ENCODE measurements at places on chromosomes 3 and 15.

DNA sequence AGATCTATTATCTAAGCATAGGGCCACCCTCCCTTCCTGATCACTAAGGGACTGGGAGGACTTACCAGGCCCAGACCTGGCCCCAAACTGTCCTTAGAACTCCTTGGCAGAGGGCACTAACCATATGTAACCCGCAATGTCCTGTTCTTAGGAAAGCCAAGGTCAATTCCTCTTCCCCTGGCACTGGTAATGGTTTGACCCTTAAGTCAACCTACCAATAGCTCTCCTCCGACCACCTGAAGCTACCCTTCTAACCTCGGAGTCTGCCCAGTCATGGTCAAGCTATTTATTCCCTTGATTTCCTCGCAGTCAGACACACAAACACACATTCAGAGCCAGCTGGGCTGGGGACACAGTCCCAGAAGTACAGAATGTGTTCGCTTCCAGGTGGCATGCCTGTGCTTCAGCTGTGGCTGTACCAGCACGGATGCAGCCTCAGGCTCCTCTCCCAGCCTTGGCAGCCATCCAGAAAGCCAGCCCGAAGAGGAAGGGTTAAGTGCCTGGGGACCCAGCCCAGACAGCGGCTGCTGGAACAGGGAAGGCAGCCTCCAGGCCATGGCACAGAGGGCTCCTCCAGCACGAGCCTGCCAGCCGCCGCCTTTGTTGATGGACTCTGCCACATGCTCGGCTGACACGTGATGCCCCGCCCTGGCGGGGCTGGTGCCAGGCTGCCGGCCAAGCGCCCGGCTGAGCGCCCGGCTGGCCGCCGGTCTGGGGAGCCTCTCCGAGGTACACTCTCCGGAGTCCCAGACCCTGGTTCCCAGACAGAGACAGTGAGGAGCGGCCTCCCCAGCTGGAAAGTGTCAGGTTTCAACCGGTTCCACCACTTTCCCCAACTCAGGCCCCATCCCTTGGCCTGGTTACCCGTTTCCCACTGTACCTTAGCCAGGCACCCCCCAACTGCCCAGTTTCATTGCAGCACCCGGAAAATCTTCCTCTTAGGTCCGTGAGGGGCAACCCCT is 5.5 kb downstream of the BMF start:
- no peak for DNase-seq

DNA sequence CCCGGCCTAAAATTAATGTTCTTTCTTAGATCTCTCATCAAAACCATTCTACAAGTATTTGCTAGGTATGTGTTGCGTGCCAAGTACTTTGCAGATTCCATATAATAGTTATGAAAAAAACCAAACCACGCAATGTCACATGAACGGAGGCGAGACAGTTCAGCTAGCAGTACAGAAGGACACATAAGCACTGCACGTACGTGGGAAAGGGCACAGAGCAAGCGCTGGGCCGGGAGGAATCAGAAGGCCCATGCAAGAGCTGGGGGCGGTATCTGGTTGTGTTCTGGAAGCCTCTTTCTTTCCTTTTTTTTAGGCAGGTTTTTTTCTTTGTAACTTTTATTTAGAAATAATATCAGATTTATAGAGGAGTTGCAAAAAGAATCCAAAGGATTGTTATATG is 11.3 kb downstream of the PDIA5 start:
- no peak for DNase-seq

DNA sequence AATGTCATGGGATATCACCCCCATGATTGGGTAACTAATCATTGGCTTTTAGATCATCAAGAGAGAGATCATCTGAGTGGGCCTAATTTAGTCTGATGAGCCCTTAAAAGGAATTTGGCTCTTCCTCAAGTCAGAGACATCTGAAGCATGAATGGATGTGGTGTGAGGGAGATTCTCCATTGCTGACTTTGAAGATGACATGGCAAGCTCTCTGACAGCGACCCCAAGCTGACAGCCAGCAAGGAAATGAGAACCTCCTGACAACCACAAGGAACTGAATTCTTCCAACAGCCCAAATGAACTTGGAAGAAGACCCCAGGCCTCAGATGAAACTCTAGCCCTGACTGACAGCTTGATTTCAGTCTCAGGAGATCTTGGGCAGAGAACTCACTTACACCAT is 108.4 kb upstream of the SPATA12 start:
- DNase-seq: no peak

- no peak for DNase-seq
Observed at GRCh38 chr15:83061680-83062079, 5.4 kb downstream of the BTBD1 start.

DNA sequence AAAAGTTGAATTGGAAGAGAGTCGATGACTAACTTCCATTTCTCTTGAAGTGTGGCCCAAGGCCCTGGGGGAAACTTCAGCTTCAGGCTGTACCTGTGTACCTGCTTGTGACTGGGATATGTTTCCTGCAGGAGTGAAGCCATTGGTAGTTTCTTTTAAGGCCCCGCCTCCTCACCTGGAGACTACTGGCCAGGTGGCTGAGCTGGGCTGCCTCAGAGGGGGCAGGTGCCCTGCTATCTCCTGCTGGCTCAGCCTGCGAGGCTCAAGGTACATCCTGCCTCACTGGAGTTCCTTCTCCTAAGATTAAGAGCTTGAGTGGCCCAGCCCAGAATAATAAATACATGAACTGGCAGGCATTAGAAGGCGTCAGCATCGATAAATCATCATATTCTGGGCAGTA is 121.6 kb upstream of the ROPN1 start:
- DNase-seq: no peak

GRCh38 chr15:33729653-33730052 is 238.6 kb upstream of the CHRM5 start:
- DNase-seq: no peak

DNA sequence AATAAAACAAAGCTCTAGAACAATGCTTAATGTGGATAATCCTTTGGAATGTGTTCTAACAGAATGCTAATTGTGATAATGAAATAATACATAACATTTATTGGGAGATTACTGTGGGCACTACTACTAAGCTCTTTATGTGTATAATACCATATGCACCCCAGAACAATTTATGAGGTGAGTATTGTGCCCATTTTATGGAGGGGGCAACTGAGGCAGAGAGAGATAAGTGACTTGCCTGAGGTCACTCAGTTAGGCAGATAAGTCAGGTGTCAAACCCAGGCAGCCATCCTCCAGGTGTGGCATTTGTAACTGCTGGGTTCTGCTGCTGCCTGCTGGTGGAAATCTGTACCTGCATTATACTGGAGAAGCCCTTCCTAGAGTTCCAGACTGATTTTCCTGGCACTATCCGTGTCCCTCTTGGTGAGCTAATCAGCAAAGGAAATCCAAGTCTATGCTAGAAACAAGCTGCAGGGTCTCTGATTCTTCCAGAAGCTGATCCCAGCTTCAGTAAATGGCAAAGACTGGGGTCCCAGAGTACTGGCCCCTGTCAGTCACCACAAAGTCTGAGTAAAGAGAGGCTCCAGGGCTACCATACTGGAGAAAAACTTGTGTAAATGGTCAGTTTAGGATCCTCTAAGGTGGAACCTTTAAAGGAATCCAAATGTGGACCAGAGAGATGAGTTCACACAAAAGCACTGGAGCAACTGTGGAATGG is 22.6 kb upstream of the RBP1 start:
- no peak for DNase-seq

DNA sequence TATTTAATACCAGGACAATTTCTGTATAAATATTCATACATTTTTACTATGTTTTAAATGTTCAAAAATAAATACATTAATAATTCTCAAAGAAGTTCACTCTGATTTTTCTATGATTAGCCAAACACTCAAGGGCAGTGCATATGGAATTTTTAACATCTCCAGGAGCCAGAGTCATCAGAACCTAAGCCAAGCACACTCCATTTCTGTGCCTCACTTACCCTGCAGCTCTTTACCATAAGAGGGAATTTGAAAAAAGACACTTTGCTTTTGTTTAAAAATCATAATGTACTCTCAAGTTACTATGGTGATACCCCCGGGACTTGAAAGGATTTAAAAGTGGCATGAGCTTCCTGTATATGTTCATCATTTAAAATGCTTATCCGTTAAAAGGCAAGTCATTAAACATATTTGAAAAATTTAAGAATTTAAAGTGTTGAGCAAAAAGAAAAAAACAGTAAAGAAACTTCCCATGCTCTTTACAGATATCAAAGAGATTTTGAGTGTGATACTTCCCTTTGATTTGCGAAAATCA is 747.4 kb upstream of the NECTIN3 start:
- no peak for DNase-seq

DNA sequence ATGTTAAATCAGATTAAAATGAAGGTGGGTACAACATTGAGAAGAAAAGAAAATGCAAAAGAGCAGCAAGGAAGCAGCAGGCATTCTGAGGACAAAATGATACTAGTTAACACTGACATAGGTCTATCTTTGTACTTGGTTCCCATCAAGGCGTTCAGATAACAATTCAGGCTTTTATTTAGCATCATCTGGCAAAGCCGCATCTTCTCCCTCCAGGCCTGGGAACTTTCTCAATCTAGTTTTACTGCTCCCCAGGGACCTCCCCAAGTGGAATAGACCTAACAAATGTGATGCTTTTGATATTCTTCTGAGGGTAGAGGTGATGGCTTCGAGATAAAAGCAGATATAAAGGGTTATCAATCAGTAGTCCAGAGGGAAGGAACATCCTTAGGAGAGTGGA is 130.6 kb downstream of the C3orf38 start:
- no peak for DNase-seq

GRCh38 chr3:94234177-94234788 is 171.4 kb downstream of the NSUN3 start:
- no peak for DNase-seq

DNA sequence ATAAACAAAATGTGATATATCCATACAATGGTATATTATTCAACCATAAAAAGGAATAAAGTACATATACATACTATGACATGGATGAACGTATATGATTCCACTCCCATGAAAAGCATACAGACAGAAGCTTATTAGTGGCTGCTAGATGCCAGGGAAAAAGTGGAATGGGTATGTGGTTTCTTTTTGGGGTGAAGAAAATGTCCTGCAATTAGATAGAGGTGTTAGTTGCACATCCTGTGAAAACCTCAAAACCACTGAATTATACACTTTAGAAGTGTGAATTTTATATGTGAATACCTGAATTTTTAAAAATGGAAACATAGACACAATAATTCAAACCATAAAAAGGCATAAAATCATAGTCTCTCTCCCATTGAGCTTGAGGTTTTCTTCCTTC is 11.2 kb downstream of the DENND6A start:
- no peak for DNase-seq

- no peak for DNase-seq
Observed at GRCh38 chr3:152073267-152073666, 195.5 kb upstream of the MBNL1 start.

All from stimulated activated CD4-positive, alpha-beta T cell treated with anti-CD3 and anti-CD28 coated beads, Interleukin-4, amount 100 ng/mL, for 4 hours (primary cell).